Gastrocnemius medialis (tissue), 4 donors: ENCODE measurements at places on chromosomes 1 and 21. TPM values are rescaled to one million over a fixed set of nuclear protein-coding genes. Genes with fewer than 3 reads are reported as not detected.

DNA sequence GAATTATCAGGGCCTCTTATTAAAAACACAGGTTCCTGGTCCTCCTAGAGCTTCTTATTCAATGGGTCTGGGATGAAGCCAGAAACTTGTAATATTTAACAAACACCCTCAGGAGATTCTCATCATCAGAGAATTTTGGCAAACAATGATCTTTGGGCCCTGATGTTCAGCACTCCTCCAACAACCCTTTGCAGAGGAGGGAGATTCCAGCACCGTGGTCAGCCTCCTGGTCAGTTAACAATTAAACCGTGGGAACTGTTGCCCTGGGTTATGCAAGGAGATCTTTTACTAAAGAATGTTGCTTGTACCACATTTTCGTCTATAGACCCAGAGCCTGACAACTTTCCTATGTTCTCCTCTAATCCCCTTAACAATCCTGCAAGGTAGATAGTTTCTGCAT is 294.4 kb downstream of the PLPP3 start:
- DNase-seq, result peak; percentile 15

DNA sequence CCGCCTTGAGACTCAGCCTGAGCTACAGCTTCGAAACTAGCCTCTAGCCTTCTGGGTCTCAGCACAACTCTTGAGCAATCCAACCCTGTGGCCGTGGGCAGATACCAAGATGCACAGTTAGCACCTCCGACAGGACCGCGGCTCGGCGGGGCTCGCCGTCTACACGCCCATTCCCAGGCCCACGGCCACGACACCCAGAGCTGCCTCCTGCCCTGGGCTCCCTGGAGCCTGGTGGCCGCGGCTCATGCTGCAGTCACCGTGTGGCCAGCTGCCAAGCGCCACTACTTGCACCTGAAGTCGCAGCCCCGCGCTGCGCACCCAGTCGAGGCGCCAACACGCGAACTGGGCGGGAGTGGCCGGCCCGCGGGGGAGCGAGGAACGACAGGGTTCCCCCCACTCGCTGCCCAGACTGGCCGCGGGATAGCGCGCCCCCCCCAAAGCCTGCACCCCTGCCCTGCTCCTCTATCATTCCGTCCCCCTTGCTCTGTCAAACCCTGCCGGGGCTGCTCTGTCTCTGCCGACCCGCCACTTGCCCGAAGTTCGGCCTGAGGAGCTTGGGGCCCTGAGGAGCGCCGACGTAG is 729 bp upstream of the CDCA8 start:
- DNase-seq, result no peak

DNA sequence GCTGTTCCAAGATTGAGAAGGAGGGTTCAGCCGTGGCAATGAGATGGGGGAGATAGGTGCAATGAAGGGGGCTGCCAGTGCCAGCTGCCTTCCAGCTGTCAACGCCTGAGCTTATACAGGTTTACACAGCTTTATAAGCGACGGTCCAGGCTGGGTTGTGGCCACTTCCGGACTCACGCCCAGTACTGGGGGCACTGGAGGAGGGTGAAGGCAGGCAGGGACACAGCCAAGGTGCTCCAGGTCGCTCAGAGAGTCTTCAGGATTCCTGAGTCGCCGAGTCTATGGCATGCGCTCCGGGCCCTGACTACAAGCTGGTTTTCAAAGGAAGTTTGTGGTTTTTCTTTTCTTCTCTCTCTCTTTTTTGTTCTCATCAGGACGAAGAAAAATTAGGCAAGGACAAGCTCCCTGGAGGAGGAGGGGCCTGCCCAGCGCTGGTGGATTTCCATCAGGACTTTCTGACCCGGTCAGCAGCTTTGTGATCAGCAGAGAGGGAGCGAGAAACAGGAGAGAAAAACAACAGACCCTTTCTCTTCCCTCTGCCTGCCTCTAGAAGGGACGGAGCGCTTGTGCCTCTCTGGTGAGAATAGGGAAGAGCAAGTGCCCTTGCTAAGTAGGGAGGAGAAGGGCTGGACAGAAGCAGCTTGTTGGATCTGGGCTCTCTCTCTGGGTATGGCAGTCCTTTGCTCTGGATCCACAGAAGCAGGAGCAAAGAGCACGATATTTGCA is at the start of gene MINDY1:
Gene MINDY1, minus strand, starts transcription at position 576 of the 726 bp plus-strand sequence. CDS start 4,285 bp downstream, outside the sequence.
- peak; percentile 76 for DNase-seq

DNA sequence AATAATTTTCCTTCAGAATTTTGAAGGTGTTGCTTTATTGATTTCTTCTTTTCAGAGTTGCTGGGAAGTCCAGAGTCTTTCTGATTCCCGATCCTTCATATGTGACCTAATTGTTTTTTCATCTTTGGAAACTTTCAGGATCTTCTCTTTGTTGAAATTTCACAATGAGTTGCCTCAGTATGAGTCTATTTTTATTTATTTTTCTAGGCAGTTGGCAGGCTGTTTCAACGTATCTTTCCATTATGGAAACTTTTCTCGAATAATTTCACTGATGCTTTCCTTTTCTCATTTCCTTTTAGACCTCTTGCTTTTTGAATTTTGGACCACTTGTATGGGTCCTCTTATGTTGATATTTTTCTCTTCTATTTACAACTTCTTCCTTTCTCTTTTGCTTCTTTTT is 354.3 kb downstream of the TGFB2 start:
- DNase-seq, result no peak

Gene OR6N1
- not detected for total RNA-seq

Gene CA6
- total RNA-seq, result not detected

- DNase-seq, result no peak
These were observed 200.6 kb upstream of the CACYBP start for GRCh38 chr1:174799136-174799479.

DNA sequence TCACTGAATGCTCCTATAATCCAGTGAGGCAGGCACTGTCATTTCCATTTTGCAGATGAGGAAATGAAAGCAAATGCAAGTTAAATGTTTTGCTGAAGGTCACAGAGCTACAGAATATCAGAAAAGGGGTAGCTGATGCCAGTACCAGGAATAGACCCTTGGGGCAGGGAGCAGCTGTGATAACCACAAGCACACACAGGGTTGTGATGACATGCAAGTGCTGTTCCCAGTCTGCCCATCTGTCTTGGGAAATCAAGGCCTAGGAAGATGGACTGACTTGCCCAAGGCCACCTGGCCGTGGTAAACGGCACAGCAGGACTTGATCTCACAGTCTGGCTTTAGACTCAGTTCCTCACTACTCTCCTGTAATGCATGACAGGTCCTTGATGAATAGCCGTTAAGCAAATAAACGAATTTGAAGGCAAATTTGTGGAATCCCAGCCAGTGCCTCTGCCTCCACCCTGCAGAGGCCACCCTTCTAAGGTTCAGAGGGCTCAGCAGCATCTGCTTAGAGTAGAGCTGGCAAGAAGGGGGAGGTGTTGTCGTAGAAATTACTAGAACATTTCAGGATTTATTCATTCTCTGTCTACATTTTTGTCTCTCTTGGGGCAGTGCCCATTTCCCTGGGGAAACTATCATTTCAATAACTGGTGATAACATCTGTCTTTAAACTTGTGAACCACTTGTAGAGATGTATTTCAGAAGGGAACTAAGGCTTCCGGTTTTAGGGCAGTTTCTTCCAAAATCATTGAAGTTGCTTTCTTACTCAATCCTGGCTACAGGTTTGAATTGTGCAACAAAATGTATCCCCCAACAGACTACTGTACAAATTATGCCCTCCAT is 53.2 kb upstream of the MRPS6 start:
- DNase-seq, result no peak

DNA sequence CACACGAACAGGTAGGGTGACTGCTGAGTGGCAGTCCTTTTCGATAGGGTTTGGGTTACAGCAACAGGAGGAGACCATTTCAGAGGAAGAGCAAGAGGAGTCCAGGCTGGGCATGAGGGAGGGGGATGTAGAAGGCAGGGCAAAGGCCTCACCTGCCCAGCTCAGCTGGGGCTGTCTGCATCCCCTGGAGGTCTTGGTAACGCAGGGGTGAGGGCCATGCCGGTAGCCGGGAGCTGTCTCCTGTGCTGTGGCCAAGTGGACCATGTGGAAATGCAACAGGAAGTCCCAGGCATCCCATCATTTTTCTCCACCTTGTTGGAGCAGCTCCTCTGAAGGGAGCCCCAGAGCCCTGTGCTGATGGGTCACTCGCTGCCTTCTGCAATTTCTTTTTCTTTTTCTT is 105.4 kb upstream of the C1orf174 start:
- no peak for DNase-seq

- DNase-seq, result no peak
These were observed 259.1 kb upstream of the USP24 start for GRCh38 chr1:55474168-55474786.

DNA sequence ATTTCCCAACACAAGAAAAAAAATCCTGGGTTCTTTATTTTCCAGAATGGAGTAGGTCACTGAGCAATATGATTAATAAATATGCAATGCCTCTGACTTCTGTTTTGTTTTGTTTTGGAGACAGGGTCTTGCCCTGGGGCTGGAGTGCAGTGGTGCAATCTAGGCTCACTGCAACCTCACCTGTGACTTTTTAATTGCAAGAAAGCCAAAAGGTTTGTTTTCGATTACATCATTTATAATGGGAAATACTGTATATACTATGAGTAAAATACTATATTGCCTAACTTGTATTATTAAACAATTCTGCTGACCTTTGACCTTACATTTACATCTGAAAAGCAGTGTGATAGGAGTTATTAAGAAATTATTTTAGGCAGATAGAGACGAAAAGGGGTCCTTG is 11.6 kb upstream of the CD46 start:
- no peak for DNase-seq

- DNase-seq, result no peak
These were observed 801 bp downstream of the EPRS1 start for GRCh38 chr1:220045356-220046051.

- no peak for DNase-seq
These were observed 46.8 kb upstream of the SOX13 start for GRCh38 chr1:204025917-204026707.

- no peak for DNase-seq
These were observed 379 bp downstream of the RER1 start for GRCh38 chr1:2391931-2392509.

Gene MYBPHL
- not detected for total RNA-seq

- DNase-seq, result no peak
These were observed 171.1 kb downstream of the TOMM20 start for GRCh38 chr1:234957330-234958065.

Gene KIF17
- total RNA-seq, result 2.6 TPM

- no peak for DNase-seq
These were observed 118.4 kb downstream of the RERE start for GRCh38 chr1:8698937-8699447.

Gene DHRS3
- total RNA-seq, result 60.7 TPM

Gene CDA
- total RNA-seq, result 0.71 TPM

Gene UCHL5
- total RNA-seq, result 28.3 TPM

GRCh38 chr1:57204091-57204490 is 219.8 kb downstream of the DAB1 start:
- no peak for DNase-seq

GRCh38 chr1:233025157-233025556 is 74.7 kb downstream of the NTPCR start:
- DNase-seq, result peak; percentile 11

Gene PTPRF
- 2.4 TPM for total RNA-seq

- no peak for DNase-seq
These were observed 3.6 kb downstream of the LPAR3 start for GRCh38 chr1:84889437-84889836.

DNA sequence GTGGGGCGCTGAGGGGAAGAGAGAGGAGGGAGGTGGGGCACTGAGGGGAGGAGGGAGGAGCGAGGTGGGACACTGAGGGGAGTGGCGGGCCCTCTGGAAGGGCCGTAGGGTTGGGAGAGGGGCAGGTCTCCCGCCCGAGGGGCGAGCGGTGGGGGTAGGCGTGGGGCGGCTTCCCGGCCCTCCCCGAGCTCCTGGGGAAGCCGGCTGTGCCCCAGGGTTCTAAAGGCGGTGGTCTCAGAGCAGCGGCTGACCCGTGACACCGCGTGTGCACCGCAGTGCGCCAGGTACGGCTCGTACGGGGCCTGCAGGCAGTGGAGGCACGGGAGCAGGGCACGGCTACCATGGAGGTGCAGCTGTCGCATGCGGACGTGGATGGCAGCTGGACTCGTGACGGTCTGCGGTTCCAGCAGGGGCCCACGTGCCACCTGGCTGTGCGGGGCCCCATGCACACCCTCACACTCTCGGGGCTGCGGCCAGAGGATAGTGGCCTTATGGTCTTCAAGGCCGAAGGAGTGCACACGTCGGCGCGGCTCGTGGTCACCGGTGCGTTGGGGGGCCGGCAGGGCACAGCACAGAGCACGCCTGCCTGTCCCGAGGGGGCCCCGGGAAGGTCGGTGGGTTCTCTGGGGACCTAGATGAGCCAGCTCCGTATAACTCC is 68.5 kb downstream of the OBSCN start:
- DNase-seq, result peak; percentile 50

DNA sequence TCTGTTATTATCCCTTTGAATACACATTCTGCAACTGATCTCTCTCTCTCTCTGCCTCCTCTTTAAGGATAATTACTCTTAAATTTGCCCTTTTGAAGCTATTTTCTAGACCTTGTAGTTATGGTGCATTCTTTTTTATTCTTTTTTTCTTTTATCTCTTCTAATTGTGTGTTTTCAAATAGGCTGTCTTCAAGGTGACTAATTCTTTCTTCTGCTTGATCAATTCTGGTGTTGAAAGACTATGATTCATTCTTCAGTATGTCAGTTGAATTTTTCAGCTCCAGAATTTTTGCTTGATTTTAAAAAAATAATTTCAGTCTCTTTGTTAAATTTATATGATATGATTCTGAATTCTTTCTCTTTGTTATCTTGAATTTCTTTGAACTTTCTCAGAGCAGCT is 95.6 kb upstream of the GPR52 start:
- no peak for DNase-seq

- DNase-seq, result no peak
These were observed 1.4 kb downstream of the RGS8 start for GRCh38 chr1:182682898-182683501.

- DNase-seq, result no peak
These were observed 303.8 kb downstream of the TM2D1 start for GRCh38 chr1:61420909-61421835.

Gene TMEM59
- 248 TPM for total RNA-seq

Gene SPATA45
- total RNA-seq, result not detected

DNA sequence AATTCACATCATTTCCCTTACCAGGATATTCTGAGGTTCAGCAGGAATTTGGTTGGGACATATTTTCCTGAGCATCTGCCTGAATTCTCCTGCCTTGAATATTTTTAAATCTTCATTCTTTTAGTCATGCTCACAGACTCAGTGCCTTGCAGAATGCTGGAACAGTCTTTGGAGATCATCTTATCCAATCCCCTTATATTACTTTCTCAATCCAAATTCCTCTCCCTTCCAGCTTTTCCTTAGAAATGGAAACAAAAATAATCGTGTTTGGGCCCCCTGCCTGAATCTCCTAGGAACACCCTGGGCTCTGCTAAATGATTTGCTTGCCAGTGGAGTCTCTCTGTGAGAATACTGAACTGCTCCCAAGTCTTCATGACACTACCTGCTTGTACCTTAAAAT is 38.4 kb downstream of the LHX8 start:
- DNase-seq, result no peak
